ENCODE measurements at places on chromosomes 5 and 9.

GRCh38 chr5:1324301-1324700 is 20.6 kb downstream of the CLPTM1L start:
- DNase-seq: peak; percentile 3

DNA sequence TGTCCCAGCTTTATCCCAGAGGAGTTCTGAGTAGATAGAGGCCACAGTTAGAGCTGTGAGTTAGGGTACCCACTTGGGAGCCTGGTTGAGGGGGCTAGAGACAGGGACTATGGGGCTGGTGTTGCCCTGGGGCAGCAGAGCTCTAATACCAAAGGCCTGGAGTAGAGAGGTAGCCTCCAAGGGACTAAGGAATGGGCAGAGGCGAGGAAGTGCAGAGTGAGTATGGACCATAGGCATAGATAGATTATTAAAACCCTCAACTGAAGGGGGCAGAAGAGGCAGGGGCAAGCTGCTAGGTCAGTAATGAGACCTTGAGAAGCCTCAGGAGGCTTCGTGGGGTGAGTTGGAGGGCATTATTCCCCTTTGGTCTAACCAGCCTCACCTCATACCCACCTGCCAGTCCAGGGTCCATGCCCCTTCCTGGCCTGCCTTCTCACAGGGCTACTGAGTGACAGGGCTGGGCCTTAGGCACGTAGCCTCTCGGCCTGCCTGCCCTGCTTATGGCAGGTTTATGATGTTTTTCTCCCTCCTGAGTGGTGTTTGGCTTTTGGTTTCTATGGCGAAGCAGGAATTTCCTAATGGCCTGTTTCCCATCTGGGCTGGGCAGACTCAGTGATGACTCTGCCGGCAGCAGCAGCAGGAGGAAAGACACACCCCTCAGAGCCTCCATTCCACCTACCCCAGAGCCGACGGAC is 8.0 kb downstream of the PDLIM4 start:
- no peak for DNase-seq

DNA sequence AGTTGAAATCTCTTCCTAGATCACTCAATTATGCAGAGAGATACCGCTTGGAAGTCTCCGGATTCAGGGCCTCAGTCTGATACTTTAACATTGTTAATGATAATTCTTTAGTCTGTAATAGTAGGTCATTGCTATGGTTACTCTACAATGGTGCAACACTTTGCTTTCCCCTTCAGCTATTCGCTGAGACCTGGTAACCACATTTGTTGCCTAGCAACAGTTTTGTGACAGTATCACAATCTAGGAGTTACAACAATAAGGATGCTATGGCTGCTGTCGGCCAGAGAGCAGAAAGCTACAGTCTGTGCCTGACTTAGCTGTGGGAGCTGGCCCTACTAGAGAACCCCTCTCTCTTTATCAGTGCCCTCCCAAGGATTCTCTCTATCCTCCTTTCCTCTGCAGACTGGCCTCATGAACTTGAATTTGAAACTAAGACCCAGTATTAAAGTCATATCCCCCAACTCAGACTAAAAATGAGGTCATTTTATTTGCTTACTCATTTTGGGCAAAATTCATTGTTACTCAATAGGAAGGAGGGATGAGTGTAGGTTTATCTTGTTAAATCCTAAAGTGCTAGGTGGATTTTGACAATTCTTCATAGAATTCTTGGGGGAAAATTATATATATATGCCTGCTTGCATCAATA is 39.3 kb downstream of the NR2F1 start:
- DNase-seq: peak; percentile 66

GRCh38 chr5:180367991-180368390 is 14.9 kb upstream of the GFPT2 start:
- DNase-seq: no peak

- DNase-seq: no peak
These were observed 36.6 kb downstream of the NCS1 start for GRCh38 chr9:130208600-130209347.

DNA sequence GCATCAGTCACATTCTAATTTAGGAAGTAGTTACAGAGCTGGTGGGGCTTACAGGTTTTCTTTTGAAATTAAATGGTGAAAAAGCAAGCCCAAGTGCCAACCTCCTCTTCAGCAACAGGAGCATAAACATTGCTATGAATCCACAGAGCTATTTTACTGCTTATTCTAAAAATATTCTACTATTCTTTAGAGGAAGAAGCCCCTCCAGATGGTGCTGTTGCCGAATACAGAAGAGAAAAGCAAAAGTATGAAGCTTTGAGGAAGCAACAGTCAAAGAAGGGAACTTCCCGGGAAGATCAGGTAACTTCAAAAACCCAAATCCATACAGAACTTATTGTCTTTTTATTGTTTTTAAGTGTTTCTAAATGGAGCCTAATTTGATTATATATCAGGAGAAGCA is 202.8 kb downstream of the CWC27 start:
- DNase-seq: no peak

GRCh38 chr9:137293094-137293481 is 9.0 kb downstream of the NRARP start:
- DNase-seq: no peak

DNA sequence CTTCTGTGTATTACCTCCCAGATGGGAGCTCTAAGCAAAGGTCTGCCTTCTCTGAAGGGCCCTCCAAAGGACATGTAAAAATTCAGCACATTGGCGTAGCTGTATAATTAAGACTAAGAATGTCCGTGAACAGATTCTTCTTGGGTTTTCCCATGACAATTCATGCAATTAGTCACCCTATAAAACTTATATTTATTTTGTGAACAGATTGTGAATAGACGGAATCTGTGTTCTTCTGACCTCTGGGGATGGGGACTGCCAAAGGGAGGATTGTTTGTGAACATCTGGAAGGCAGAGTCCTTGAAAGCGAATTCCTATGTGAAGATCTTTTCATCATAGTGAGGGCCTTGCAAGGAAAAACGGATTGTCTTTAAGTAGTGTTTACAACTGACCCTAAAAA is 111.3 kb downstream of the EGFLAM start:
- no peak for DNase-seq

DNA sequence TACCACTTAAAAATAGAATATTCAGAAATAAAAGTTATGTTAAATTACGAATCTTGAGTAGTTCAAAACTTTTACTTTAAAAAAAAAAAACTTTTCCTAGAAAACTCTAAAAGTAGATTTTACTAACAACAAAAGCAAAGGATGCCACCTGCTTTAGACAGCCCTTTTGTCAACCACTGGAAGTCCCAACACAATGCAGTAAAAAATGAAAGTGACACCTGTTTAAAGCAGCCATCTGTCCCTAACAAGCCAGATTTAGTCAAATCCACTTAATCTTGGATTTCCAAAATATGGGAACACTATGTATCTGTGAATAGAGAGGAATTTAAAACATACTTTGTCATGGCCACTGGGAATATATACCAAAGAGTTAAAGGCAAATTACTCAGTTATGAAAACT is 3.8 kb downstream of the RFX3 start:
- DNase-seq: no peak

GRCh38 chr5:178058321-178059012 is 54.9 kb upstream of the N4BP3 start:
- DNase-seq: no peak

GRCh38 chr5:76855961-76856360 is 6.1 kb downstream of the S100Z start:
- peak; percentile 50 for DNase-seq

DNA sequence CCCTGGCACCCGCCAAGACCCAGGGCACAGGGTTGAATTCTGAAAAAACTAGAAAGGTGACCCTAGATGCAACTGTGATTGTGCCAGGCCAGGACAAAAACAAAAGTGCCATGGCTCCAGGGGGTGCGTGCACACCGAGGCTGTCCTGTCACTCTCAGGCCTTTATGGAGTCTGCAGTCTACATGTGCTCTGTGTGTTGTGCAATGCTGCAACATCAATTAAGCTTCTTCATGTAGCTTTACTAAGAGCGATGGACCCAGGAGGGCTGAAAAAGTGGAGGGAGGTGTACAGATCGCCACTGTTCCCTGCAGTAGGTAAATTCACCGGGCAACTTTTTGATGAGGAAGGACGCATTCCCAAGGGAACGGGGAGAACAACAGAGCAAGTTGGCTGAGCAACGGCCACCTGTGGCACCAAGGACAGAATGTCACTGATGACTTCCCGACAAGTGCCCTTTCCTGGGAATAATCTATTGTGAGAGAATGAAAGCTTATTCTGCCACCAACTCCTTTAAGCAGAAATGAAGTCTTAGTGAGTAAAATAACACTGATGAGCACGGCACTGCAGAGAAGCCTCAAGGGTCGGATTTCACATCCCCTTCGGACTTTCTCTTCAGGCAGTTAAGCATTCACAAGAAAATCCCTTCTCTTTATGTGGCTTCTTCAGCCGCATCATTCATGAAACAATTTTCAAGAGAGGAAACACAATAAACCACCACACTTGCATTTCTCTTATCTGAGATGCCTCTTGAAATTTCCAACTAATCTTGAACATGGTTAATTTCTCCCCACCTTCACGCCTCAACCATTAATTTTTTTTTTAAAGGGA is 149.6 kb downstream of the DROSHA start:
- no peak for DNase-seq

DNA sequence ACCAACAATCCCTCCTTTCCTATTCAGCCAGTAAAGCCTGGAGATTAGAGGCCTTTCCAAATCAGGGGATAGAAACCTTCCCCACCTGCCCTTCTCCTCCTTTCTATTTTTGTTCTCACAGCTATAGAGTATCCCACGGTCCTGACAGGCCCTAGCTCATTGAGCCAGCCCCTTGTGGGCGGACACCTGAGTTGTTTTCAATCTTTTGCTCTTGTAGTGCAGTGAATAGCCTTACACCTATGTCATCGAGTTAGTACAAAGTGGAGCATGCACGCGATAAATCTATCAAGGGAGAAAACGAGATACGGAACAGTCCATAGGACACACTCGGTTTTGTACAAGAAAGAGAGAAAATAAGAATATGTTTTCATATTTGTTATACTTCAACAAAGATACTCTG is 77.2 kb downstream of the TSPAN17 start:
- no peak for DNase-seq

DNA sequence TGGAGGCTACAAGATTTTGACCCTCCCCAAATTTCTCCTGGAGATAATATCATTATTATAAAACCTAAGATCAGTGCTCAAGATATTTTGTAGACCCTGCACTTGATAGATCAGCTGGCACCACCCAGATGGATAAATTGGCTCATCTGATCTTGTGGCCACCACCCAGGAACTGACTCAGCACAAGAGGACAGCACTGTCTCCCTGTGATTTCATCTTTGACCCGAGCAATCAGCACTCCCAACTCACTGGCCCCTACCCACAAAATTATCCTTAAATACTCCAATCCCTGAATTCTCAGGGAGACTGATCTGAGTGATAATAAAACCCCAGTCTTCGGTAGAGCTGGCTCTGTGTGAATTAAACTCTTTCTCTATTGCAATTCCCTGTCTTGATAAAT is 34.5 kb upstream of the TENT2 start:
- DNase-seq: no peak

DNA sequence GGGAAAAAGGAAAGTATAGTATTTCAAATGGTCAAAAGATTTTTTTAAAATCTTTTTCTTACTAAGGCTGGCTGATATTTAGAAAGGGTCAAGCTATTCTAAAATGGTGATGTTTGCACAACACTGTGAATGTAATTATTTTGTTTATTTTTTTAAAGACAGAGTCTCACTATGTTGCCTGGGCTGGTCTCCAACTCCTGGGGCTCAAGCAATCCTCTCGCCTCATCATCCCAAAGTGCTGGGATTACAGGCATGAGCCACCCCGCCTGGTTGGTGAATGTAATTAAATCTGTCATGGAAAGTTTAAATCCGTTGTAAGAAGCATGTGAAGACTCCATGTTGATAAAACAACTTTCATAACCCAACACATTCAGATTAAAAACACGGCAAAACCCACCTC is 2.6 kb downstream of the UBTD2 start:
- DNase-seq: no peak
